AG04449 (cell line): ENCODE measurements at places on chromosomes 2 and 18.

- peak; percentile 29 for DNase-seq
Observed at GRCh38 chr2:84338069-84338468, 121.0 kb downstream of the SUCLG1 start.

DNA sequence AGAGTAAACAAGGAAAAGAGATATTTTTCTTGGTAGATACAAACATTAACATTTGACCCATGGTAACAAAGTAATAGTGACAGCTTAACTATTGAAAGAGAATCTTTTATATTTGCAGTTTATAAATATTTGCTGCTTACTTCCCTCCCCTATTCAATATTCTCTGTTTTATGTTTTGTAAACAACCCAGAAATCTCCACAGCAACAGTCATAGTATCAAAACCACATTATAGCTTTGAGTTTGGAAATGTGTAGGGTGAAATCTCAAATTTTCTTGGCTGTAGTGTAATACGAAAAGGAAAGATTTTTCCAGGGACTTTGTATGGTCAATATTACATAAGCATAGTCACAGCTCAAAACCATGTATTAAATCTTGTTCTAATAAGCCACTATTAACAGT, 511.2 kb downstream of the METTL4 start:
- no peak for DNase-seq

- DNase-seq = no peak
Observed at GRCh38 chr2:85887566-85888019, 1.2 kb downstream of the ST3GAL5 start.

DNA sequence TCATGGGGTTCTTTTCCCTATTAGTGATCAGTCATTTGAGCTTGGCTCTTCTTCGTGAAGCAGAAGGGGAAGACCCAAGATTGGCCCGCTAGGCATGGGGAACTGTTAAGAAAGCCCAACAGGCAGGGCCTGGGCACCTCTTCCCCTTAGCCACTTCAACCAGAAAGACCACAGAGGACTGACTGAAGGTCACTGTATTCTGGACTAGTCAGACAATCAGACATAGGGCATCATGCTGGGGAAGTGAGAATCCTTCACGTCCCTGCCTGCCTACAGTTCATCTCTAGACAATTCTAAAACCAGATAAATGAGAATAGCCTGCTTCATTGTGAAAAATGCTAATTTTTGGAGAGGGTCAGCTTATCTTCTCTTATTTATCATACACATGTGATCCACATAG, 28.1 kb downstream of the FAP start:
- DNase-seq = no peak

DNA sequence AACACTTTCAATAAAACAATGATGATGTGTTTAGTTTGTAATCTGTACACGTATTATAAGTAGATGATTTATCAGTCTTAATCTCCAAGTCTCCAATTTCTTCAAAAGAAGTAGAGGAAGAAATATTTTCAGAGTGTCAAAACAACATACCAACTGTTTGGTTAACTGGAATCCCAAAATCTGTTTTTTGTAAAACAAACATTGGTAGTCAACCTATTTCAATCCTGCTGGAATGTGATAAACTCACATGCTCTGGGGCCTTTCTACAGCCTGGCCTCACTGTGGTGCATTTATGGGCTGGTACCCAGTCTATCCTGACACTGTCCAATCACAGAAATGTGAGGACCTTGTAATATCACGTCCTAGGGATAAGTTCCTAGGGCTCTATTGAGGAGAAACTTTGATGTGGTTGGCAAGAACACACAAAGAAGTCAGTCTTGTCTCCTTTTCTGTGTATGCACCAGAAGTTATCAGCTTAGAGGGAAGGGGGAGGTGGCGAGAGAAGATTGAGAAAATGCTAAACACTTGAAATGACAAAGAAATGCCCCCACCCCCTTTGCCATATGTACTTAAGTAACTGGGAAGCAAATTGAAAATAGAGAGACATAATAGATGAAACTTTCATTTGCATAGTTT, 47.2 kb downstream of the PRKRA start:
- DNase-seq = no peak

- DNase-seq = no peak
Observed at GRCh38 chr18:31633392-31634330, 42.0 kb downstream of the TTR start.

DNA sequence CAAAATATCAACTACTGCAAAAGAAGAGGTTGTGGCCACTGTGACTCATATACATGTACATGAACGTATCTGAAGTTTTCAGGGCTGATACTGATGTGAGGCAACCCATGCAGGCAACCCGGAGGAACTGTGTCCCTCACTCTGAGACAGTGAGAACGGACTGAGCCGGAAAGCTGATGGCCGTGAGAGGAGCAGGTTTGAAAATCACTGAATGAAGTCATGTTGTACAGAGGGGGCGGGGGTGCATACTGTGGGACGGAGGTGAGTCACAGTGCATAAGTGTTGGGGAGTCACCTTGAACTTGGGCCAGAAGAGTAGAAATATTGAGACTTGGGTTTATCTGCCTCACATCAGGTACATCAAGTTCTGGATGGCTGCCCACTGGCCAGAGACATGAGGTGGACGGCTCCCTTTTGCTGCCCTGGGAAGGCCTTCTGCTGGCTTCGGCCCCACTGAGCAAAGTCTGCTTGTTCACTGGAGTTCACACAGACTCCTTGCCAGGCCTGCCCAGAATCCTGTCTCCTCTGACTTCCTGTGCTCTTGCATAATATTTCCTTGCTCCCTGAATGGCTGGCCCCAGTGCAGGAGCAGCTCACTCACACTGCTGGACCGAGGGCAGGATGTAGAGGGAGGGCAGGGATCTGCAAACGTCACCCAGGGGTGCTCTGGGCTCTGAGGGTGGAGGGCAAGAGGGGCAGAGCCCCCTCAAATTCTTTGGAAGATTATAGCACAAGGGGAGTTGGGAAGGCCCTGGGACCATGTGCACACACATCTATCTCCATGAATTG, 18.1 kb downstream of the EPAS1 start:
- peak; percentile 88 for DNase-seq

DNA sequence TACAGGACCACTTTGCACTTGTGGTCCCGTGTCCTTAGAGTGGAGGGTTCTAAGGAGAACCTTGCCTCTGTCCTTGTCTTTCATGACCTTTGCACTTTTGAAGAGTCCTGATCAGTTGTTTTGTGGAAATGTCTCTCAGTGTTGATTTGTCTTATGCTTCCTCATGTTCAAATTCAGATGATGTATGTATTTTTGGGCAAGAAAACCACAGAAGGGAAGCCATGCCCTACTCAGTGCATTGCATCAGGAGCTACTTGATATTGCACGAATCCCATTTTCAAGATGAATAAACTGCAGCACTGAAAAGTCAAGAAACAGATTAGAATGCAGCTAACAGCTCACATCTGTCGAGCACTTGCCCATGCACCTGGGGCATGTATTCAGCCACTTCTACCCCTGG, 152.2 kb downstream of the INHBB start:
- no peak for DNase-seq

- no peak for DNase-seq
Observed at GRCh38 chr2:167749016-167749415, 498.4 kb downstream of the STK39 start.

GRCh38 chr2:240997141-240997855, 1.1 kb upstream of the SNED1 start:
- no peak for DNase-seq

GRCh38 chr2:196961889-196962288, 35.4 kb upstream of the PGAP1 start:
- no peak for DNase-seq

DNA sequence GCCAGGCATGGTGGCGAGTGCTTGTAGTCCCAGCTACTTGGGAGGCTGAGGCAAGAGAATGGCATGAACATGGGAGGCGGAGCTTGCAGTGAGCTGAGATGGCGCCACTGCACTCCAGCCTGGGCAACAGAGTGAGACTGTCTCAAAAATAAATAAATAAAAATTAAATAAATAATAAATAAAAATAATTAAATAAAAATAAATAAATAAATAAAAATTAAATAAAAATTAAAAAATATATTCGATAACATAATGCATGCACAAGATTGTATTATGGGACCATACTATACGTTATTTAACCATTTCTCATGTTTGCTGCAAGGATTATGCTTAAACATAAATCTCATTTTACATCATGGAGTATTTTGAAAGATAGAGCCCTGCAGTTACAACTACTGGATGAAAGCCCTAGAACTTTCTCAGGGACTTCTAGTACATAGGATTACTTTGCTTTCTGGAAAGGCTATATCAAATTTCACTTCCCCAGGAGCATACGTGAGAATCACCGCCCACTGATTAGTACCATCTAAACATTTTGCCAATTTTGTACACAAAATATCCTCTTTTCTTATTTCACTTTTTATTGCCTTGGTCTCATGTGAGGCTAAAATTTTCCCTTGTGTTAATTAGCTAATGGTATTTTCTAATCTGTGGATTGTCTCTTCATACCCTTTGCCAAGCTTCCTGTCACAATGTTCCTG, 234.3 kb upstream of the LYPD1 start:
- DNase-seq = no peak

- DNase-seq = no peak
Observed at GRCh38 chr2:85604568-85605339, 2.3 kb upstream of the TMEM150A start.
